Articular chondrocyte of knee joint (primary cell): ENCODE measurements at places on chromosomes 2 and 18. TPM values are rescaled to one million over a fixed set of nuclear protein-coding genes. Genes with fewer than 3 reads are reported as not detected.

SCYGR4 gene
- total RNA-seq: 0.11 TPM in 1 of 2 replicates, not detected in the other

KCNK3 gene
- total RNA-seq: under 0.01 and 0.11 TPM in 2 replicates

ADD2 gene
- under 0.01 TPM in 2 replicates for total RNA-seq

RTN4 gene
- 319 TPM in 2 replicates for total RNA-seq

PARD3B gene
- 16.9 and 19.5 TPM in 2 replicates for total RNA-seq

ESPNL gene
- total RNA-seq: 1.3 and 7.3 TPM in 2 replicates
